ENCODE measurements at places on chromosomes 7 and 10.
A peak's percentile ranks its signal among the peaks of the same experiment; 100 is the strongest.

DNA sequence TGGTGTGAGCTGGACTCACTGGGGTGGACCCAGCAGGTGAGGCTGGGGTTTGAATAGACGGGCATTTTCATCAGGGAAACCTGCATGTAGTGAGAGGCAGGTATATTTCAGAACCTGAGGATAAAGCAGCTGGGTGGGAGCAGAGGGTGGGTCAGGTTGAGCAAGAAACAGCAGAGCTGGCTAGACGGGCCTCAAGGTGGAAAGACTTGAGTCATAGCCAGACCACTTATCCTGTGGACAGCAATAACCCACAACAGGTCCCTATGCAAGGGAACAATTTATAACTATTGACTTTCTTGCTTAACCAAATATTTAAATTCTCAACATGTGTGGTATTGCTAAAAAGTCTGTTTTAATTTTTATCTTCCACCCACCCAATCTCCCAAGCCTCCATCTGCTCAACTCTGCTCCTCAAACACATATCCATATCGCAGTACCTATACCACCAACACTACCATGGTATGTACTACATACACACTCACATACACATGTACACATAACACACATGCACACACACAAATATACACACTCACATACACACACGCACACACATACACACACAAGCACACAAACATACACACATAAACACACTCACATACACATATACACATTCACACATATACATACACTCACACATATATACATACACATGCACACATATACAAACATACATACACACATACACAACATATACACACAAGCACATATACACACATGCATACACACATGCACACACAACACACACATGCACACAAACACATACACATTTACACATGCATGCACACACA is 129.0 kb upstream of the C7orf33 start:
- no peak for DNase-seq

- DNase-seq, result no peak
Observed at GRCh38 chr10:96341219-96342182, 17.3 kb downstream of the OPALIN start.

- DNase-seq, result no peak
Observed at GRCh38 chr7:44977959-44978335, 868 bp downstream of the MYO1G start.

DNA sequence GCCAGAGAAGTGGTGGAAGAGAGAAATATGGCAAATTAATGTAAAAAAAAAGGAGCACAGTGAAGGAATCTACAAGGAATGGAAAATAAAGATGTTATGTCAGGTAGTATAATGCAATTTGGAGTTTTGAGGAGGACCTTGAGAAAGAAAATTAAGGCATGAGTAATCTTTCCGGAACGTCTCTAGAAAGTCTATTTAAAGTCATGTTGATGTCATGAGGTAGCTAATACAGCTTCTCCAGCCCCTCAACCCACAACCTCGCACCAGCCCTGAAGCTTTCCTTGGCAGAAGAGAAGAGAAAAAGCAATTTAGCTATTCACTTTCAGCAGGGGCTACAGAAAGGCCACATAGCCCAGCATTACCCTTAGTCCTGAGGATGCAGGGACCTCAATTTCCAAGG is 22.5 kb downstream of the TRDMT1 start:
- peak; percentile 64 for DNase-seq

DNA sequence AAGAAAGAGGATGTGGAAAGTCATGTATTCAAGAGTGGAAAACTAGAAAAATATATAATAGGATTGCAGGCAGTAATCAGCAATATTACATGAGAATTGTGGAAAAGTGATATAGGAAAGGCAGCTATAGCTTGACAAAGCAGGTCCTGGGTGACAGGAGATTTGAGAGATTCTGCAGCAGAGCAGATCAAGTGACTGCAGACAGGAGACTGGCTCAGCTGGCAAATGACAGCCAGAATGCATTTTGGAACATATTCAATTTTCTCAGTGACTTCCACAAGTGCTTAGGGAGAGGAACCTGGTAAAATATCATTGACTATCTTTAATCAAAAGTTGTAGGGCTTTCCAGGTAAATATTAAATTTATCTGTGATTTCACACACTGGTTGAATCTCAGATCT is 260.5 kb upstream of the CACNA2D1 start:
- no peak for DNase-seq

All from astrocyte of the spinal cord (primary cell).